ENCODE measurements at places on chromosomes 4 and X.

- no peak for DNase-seq
- H3K27ac ChIP-seq = no peak overlapping the region
- H3K27me3 ChIP-seq = no peaks in the 10 kb centered on the region
Measured at GRCh38 chr4:131302108-131302507, 1847.0 kb upstream of the PCDH10 start.

- H3K27ac ChIP-seq = no peak overlapping the region
- DNase-seq = no peak
- no peaks in the 10 kb centered on the region for H3K36me3 ChIP-seq
- no peak overlapping the region for H3K4me3 ChIP-seq
- peaks cover 5% of the 10 kb centered on the region for H3K4me1 ChIP-seq
Measured at GRCh38 chr4:119041396-119041795, 94.2 kb upstream of the MYOZ2 start.

- H3K36me3 ChIP-seq = no peaks in the 10 kb centered on the region
- H3K27me3 ChIP-seq = peaks cover 1% of the 10 kb centered on the region
- no peak for DNase-seq
Measured at GRCh38 chrX:103017542-103017941, 46.4 kb downstream of the BEX1 start.

- H3K27ac ChIP-seq = no peak overlapping the region
- no peak overlapping the region for H3K4me3 ChIP-seq
- H3K36me3 ChIP-seq = peaks cover 35% of the 10 kb centered on the region
- DNase-seq = no peak
- no peaks in the 10 kb centered on the region for H3K27me3 ChIP-seq
Measured at GRCh38 chrX:155048977-155049619, 21.8 kb downstream of the CMC4 start.

GRCh38 chrX:80602036-80602860, 182.0 kb downstream of the TENT5D start:
- no peaks in the 10 kb centered on the region for H3K4me1 ChIP-seq
- no peak for DNase-seq
- no peaks in the 10 kb centered on the region for H3K36me3 ChIP-seq
- H3K27me3 ChIP-seq = no peaks in the 10 kb centered on the region
- no peak overlapping the region for H3K4me3 ChIP-seq

- H3K4me3 ChIP-seq = peak overlapping the region; percentile 80
- peaks cover 9% of the 10 kb centered on the region for H3K36me3 ChIP-seq
- DNase-seq = peak; percentile 64
- H3K4me1 ChIP-seq = peaks cover 7% of the 10 kb centered on the region
Measured at GRCh38 chr4:663438-664428, 10.3 kb downstream of the ATP5ME start.

- peak; percentile 17 for DNase-seq
- no peak overlapping the region for H3K4me3 ChIP-seq
- peaks cover 9% of the 10 kb centered on the region for H3K4me1 ChIP-seq
- peaks cover 14% of the 10 kb centered on the region for H3K27me3 ChIP-seq
Measured at GRCh38 chr4:152591396-152591795, 55.5 kb upstream of the FBXW7 start.

DNA sequence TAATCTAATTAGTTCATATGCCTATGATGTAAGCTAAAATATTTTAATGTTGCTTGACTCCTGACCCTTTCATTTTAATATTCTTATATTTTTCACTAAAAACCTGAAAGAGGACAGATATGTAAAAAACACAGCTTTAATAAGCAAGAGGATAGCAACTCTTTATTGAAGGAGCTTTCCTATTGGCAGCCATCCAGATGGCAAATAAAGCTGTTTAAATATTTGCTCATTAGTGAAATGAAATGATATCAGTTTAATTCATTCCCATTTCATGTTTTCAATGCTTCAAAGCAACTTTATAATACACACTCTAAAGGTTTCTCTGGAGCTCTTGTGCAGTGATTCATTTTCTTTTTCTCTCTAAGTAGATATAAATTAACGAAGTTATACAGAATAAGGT, 473.4 kb downstream of the PCDH7 start:
- no peaks in the 10 kb centered on the region for H3K27me3 ChIP-seq
- H3K4me1 ChIP-seq = no peaks in the 10 kb centered on the region
- no peak overlapping the region for H3K4me3 ChIP-seq
- DNase-seq = no peak
- no peak overlapping the region for H3K27ac ChIP-seq

GRCh38 chr4:166153548-166153947, 280.5 kb downstream of the TLL1 start:
- no peak overlapping the region for H3K27ac ChIP-seq
- H3K27me3 ChIP-seq = no peaks in the 10 kb centered on the region
- no peak overlapping the region for H3K4me3 ChIP-seq
- no peaks in the 10 kb centered on the region for H3K36me3 ChIP-seq

DNA sequence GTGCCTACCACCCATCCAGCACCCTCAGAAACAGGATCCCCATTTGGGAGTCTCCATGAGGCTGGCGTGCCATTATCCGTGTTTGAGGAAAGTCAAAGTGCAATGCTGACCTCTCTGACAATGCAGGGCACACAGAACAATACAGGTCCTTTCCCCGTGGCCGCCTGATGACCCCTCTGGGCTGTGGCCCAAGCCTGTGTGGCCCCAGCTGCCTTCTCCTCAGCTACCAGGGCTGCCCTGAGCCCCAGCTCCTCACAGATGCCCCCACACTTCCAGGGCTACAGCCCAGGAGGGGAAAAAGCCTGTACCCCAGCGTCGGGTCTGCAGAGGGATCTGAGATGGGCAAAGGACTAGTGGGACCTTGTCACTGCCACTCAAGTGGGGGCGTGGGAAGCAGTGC, 15.5 kb downstream of the ZFYVE28 start:
- H3K27me3 ChIP-seq = no peaks in the 10 kb centered on the region
- DNase-seq = no peak
- no peak overlapping the region for H3K27ac ChIP-seq
- H3K4me3 ChIP-seq = no peak overlapping the region
- no peaks in the 10 kb centered on the region for H3K36me3 ChIP-seq

GRCh38 chr4:184142121-184143000, 75.3 kb downstream of the ENPP6 start:
- H3K27ac ChIP-seq = no peak overlapping the region
- H3K4me3 ChIP-seq = no peak overlapping the region
- no peaks in the 10 kb centered on the region for H3K4me1 ChIP-seq
- H3K27me3 ChIP-seq = no peaks in the 10 kb centered on the region
- H3K36me3 ChIP-seq = no peaks in the 10 kb centered on the region
